ENCODE measurements at places on chromosomes 16 and 17.
A peak's percentile ranks its signal among the peaks of the same experiment; 100 is the strongest.

DNA sequence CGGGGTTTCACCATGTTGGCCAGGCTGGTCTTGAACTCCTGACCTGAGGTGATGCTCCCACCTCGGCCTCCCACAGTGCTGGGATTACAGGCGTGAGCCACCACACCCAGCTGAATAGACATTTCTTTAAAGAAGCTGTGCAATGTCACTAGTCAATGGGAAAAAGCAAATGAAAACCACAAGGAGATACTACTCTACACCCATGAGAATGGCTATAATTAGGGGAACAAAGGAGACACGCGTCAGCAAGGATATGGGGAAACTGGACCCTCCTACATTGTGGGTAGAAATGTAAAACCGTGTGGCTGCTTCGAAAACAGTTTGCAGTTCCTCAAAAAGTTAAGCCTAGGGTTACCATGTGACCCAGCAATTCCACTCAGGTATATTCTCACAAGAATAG lies 103.4 kb downstream of the VPS53 start:
- no peak for DNase-seq

DNA sequence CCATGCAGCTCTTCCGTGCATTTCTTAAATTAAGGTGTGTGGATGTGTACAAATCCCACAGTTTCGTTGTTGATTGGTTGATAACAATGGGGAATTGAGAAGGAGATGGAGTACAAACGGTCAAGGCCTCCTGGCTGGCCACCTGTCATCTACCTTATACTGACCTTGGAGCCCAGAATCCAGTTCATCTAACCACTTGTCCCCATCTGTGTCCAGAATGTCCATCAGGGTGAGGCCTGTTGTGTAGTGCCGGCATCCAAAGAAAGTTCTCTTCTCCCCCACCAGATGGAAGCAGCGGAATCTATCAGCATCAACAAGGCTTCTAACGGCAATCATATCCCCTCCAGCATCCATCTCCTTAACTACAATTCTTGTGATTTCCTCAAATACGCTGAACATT lies 1.5 kb downstream of the GSDMB start:
- no peak for DNase-seq

GRCh38 chr16:2040787-2041522 lies 6.7 kb downstream of the NTHL1 start:
- peak; percentile 50 for DNase-seq

DNA sequence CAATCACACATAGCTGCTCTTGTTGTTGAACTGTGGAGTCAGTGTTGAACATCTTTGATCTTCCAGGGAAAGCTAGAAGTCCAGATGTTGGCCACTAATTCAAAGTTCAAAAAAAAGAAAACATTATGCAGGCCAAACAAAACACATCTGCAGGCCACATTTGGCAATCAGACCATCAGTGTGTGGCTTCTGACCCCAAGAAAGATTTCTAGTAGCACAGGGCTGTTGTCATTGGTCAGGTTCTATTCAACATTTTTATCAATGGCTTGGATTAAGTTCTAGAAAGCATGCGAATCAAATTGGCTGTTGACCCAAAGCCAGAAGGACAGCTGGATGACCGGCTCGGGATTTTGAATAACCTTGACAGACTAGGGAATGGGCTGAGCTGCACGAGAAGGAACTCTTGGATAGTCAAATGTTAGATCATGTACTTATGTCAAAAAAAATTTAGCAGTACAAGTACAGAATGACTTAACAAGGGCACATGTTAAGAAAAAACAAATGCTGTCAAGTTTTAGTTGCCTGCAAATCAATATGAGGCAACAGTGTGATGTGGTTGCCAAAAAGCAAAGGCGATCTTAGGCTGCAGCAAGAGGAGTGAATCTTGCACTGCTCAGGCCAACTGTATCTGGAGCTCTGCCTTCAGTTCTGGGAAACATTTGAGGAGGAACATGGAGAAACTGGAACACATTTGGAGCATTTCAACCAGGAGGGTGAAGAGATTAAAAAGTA lies 187.6 kb downstream of the RGS9 start:
- DNase-seq, result no peak

DNA sequence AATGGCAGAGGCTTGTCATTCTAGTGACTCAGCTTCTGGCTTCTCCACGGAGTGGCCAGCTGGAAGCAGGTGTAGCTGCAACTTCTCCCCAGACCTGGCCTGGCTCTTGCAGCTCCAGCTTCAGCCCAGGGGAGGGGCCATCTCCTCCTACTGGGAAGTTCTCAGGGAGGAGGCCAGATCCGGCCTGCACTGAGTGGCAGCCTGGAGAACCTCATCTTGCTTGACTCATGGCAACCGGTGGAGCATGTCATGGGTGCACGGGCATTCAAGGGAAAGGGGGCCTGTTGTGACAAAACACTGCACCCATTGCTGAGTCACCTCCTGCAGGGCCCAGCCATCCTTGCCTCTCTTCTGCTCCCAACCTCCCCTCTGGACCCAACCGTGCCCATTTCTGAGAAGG lies 273.9 kb upstream of the MAF start:
- no peak for DNase-seq

DNA sequence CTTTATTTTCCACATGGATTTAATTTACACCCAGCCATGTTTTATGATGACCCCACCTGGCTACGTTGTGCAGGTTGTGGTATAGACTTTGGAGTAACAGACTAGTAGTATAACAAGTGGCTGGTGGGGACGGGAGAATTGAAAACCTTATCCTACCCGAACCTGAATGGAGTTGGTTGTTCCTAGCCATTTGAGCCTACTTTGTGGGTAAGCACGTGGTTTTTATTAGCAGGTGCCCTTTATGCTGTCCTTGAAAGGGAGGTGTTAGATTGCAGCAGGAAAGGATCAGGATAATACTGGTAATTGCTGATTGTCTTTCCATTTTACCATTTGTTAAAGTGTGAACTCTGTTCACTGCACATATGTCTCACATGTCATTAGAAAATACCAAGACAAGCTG lies 31.9 kb upstream of the PHAF1 start:
- DNase-seq, result no peak

GRCh38 chr16:87486713-87487247 lies 6.0 kb downstream of the ZCCHC14 start:
- no peak for DNase-seq

Data from urothelium cell line (cell line).